Naive thymus-derived CD4-positive, alpha-beta T cell (primary cell): ENCODE measurements at places on chromosomes 7 and 10.

DNA sequence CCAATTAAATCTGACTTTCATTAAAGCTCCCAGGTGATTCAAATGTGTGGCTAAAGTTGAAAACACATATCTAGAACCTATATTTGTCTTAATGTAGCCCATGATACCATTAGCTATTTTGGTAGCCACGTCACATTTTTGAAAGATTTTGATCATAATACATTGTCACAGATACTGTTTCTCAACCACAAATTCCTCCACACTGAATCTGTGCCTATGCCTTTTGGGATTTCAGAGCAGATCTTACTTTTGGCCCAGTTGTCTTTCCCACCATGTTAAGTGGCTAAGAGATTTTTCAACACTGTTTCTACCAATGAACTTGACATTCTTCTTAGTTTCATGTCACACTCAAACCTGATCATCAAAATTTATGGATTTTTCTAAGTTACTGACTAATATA lies 47.4 kb downstream of the CH25H start:
- no peak overlapping the region for H3K4me3 ChIP-seq
- H3K27me3 ChIP-seq, result no peaks in the 10 kb centered on the region
- H3K4me1 ChIP-seq, result peaks cover 8% of the 10 kb centered on the region

- H3K27me3 ChIP-seq, result no peaks in the 10 kb centered on the region
- H3K27ac ChIP-seq, result no peak overlapping the region
- no peaks in the 10 kb centered on the region for H3K4me1 ChIP-seq
- no peak overlapping the region for H3K4me3 ChIP-seq
- H3K36me3 ChIP-seq, result no peaks in the 10 kb centered on the region
Measured at GRCh38 chr7:54904130-54904529, 114.7 kb upstream of the EGFR start.

GRCh38 chr7:17713584-17713983 lies 226.7 kb downstream of the SNX13 start:
- H3K27me3 ChIP-seq, result no peaks in the 10 kb centered on the region
- H3K36me3 ChIP-seq, result no peaks in the 10 kb centered on the region
- no peak overlapping the region for H3K4me3 ChIP-seq
- no peak for DNase-seq
- H3K4me1 ChIP-seq, result no peaks in the 10 kb centered on the region

- H3K4me3 ChIP-seq, result no peak overlapping the region
- no peak for DNase-seq
- H3K27me3 ChIP-seq, result no peaks in the 10 kb centered on the region
- H3K36me3 ChIP-seq, result no peaks in the 10 kb centered on the region
- no peak overlapping the region for H3K27ac ChIP-seq
Measured at GRCh38 chr7:8881916-8882315, 448.5 kb downstream of the NXPH1 start.

DNA sequence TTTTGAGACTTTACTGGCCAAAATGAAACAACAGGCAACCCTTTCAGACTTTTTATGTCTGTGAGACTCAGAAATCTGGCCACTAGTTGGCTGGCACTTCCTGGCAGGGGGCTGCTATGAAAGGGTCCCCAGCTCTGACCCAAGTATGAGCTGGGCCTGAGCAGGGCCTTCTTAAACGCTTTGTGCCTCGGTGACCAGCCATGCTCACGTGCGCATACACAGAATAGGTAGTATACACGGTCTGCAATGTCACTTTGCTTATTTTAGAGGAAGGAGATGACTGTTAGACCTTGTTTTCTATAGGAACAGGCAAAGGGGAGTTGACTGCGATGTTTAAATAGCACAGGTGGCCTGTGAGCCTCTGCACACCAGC lies 129.6 kb downstream of the VIPR2 start:
- H3K27ac ChIP-seq, result no peak overlapping the region
- no peak for DNase-seq

GRCh38 chr7:107891636-107892366 lies 818 bp downstream of the DLD start:
- DNase-seq, result no peak
- H3K27me3 ChIP-seq, result no peaks in the 10 kb centered on the region
- H3K36me3 ChIP-seq, result peaks cover 14% of the 10 kb centered on the region
- H3K4me1 ChIP-seq, result peaks cover 35% of the 10 kb centered on the region

GRCh38 chr10:99777918-99778714 lies 4.3 kb upstream of the ABCC2 start:
- no peaks in the 10 kb centered on the region for H3K36me3 ChIP-seq
- no peak overlapping the region for H3K27ac ChIP-seq
- DNase-seq, result no peak
- H3K4me3 ChIP-seq, result no peak overlapping the region

DNA sequence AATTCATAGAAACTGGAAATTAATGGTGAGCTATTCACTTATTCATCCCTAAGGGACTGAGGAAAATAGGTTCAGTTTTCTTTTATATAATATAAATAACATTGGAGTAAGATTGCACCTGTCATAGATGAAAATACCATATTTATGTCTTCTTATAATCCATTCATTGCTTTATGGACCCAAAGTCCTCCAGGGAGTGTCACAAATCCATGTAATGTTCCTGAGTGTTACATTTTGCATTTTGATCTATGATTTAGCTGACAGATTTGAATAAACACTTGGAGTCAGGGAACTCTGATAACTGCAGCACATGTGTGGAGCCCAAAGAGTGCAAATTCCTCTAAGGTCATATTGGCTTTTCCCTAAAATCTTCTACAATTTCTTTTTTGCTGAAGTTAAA lies 484.3 kb downstream of the MDFIC start:
- no peaks in the 10 kb centered on the region for H3K27me3 ChIP-seq
- no peak for DNase-seq
- H3K4me1 ChIP-seq, result no peaks in the 10 kb centered on the region
- H3K4me3 ChIP-seq, result no peak overlapping the region
- no peaks in the 10 kb centered on the region for H3K36me3 ChIP-seq

DNA sequence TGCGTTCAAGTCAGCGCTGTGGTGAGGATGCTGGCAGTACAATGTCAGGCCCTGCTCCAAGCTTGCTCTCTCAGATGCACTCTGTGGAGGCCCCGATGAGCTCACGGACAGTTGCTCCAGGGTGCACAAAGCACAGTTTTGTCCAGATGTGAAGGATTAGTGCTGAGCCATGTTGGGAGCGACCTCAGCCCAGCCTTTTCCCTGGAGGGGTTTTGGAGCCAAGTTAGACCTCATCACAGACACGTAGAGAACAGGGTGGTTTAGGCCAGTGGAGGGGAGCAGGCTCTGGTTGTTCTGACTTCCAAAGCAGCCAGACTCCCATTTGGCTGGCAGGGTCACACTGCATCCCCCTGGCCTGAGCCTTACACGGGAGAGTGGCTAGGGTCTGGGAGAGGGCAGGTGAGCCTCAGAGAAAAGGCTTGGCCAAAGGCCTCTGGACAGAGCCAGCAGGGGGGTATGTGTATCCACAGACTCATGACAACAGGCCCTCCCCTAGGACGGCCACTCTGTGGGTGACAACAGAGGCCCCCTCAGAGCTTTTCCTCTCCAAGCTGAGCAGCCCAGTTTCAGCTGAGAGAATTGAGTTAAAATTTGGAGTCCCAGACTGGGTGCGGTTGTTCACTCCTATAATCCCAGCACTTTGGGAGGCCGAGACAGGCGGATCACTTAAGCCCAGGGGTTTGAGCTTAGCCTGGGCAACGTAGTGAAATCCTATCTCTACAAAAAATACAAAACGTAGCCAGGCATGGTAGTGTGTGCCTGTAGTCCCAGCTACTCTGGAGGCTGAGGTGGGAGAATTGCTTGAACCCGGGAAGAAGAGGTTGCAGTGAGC lies 4.7 kb downstream of the PLAC9 start:
- no peak overlapping the region for H3K4me3 ChIP-seq
- no peaks in the 10 kb centered on the region for H3K27me3 ChIP-seq
- DNase-seq, result no peak
- no peak overlapping the region for H3K27ac ChIP-seq
- H3K4me1 ChIP-seq, result no peaks in the 10 kb centered on the region
- H3K36me3 ChIP-seq, result no peaks in the 10 kb centered on the region

DNA sequence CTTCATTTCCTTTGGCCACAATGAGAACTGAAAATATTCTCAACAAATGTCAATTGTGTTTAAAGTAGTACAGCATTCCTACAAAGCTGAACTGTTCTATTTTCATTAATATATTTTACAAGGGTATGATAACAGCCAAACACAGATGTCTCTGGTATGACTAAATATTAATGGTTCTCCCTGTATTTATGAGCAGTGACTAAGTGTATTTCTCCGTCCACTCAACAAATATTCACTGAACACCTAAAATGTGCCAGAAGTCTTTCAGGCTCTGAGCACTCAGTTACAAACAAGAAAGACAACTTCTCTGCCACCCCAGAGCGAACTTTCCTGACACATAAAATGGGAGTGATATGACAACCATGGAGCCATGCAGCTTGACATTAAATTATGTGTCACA lies 135.6 kb downstream of the VPS41 start:
- H3K4me1 ChIP-seq, result no peaks in the 10 kb centered on the region
- no peak overlapping the region for H3K27ac ChIP-seq
- H3K27me3 ChIP-seq, result no peaks in the 10 kb centered on the region
- no peaks in the 10 kb centered on the region for H3K36me3 ChIP-seq

- no peak overlapping the region for H3K4me3 ChIP-seq
- H3K4me1 ChIP-seq, result no peaks in the 10 kb centered on the region
- no peaks in the 10 kb centered on the region for H3K27me3 ChIP-seq
Measured at GRCh38 chr7:141097430-141097829, 23.6 kb downstream of the TMEM178B start.

- no peaks in the 10 kb centered on the region for H3K36me3 ChIP-seq
- H3K4me3 ChIP-seq, result no peak overlapping the region
- no peaks in the 10 kb centered on the region for H3K4me1 ChIP-seq
- no peaks in the 10 kb centered on the region for H3K27me3 ChIP-seq
- no peak overlapping the region for H3K27ac ChIP-seq
Measured at GRCh38 chr7:67438198-67438882, 441.7 kb downstream of the TYW1 start.

- H3K27ac ChIP-seq, result no peak overlapping the region
- no peaks in the 10 kb centered on the region for H3K4me1 ChIP-seq
- H3K36me3 ChIP-seq, result no peaks in the 10 kb centered on the region
- no peak overlapping the region for H3K4me3 ChIP-seq
- H3K27me3 ChIP-seq, result no peaks in the 10 kb centered on the region
Measured at GRCh38 chr10:115030483-115031200, 62.5 kb upstream of the ATRNL1 start.

DNA sequence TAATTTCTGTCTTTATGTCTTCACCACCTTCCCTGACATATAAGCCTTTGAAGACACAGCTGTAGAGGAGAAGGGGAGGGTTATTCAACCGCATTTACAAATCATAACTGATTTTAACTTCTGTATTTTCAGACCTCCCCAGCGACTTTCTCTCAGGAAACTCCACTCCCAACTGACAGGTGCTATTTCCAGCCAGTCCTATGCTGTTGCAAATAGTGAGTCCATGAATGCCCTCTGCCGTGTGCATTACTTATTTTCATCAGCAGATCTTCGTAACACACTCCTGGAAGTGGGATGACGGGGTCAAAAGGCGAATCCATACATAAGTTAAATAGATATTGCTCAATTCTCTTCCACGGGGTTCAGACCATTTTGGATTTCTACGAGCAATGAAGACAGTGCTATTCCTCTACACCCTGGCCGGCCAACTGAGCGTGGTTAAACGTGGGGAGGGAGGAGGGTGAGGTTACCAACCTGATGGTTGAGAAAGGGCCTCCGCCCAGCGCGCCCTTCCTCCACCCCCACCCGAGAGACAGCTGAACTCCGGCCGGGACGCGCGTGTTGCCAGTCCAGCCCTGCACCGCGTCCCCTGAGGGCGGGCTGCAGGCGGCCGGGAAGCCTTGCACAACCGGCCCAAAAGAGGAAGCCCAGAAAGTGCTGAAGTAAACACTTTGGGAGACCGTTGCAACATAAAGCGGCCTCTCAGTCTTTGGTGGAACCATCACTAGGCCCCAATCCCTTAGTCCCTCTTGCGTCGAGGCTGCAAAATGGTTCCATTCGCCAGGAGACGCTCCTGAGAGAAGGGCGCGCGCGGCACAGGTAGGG lies at the start of gene APBB1IP:
Gene APBB1IP, plus strand, starts transcription at position 705 of the 825 bp plus-strand sequence. CDS start 53,986 bp downstream, outside the sequence.
- H3K36me3 ChIP-seq, result no peaks in the 10 kb centered on the region
- peak within 1 kb of the TSS; percentile 95 for H3K4me3 ChIP-seq
- peak; percentile 47 for DNase-seq
- peak within 1 kb of the TSS; percentile 91 for H3K27ac ChIP-seq
